ENCODE measurements at places on chromosomes 12 and 14.
A peak's percentile ranks its signal among the peaks of the same experiment; 100 is the strongest.

GRCh38 chr12:19125325-19125724, 4.2 kb upstream of the PLEKHA5 start:
- no peak for DNase-seq

GRCh38 chr14:50578433-50578832, 18.5 kb downstream of the ATL1 start:
- DNase-seq = no peak

- no peak for DNase-seq
Observed at GRCh38 chr14:79256380-79256779, 954.9 kb downstream of the DIO2 start.

DNA sequence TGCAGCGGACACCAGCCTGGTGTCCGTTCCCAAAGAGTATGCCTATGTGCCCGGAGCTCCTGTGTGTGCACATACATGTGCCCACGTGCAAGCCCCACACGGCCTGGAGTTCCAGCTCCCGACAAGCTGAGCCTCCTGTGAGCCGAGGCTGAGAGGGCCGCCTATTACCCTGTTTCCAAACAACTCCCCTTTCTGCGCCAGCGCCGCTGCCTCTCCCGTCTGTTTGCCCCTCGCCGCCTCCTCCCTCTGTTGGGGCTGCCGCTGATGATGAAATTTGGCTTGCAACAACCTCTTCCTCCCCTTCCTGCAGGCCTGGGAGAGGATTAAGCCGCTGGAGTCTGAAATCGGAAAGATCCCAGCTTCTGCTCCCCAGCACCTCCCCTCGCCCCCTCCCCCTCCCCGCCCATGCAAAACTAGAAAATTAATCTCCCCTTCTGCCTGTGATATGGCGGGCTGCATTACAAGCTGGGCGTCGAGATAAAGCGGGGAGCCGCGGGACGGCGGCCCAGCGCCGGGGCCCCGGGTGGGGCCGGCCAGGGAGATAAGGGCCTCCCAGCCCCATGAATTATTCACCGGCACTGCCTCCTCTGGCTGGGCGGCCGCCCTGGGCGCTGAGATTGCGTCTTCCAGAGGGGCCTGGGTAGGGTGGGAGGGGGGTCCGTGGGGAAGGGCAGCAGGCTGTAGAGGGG, 6.8 kb upstream of the ASIC1 start:
- no peak for DNase-seq

DNA sequence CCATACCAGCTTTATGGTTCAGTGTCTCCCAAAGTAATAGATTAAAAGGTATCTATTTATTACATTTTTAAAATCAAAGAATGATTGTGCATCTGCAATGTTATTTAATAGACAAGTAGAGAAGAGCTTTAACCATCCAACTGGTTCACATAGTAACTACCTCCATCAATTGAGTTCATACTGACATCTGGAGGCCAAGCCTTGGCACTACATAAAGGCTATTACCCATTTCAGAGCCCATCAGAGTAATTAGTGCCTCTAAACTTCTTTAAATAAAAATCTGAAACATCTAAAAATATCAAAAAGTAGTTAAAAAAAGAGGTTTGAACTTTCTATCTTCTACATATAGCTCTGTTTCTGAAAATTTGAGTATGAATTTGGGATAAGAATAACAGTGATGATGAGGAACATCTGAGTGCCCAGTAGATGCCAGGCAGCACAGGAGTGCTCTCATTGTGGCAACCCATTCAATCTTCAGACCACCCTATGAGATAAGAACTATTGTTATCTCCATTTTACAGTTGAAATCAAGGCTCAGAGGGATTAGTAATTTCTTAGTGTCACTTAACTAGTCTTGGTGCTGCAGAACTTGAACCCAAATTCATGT, 132.9 kb upstream of the DAAM1 start:
- DNase-seq = no peak

DNA sequence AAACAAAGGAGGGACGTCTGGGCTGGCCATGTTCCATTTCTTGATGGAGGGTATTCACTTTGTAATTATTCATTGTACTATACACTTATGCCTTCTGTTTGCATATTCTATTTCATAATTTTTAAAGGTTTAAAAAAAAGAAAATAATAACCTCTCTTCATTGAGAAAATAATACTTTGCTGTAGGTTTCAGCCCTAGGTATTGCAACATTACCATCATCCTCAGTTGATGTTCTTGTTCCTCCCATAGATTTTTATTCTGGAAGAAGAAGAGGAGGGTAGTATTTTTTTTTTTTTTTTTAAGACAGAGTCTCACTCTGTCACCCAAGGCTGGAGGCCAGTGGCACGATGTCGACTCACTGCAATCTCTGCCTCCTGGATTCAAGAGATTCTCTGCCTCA, 54.7 kb downstream of the PHLDA1 start:
- DNase-seq = no peak

- no peak for DNase-seq
Observed at GRCh38 chr14:61646366-61647116, 48.8 kb upstream of the HIF1A start.

- DNase-seq = no peak
Observed at GRCh38 chr12:48002773-48003218, 1.5 kb downstream of the COL2A1 start.

DNA sequence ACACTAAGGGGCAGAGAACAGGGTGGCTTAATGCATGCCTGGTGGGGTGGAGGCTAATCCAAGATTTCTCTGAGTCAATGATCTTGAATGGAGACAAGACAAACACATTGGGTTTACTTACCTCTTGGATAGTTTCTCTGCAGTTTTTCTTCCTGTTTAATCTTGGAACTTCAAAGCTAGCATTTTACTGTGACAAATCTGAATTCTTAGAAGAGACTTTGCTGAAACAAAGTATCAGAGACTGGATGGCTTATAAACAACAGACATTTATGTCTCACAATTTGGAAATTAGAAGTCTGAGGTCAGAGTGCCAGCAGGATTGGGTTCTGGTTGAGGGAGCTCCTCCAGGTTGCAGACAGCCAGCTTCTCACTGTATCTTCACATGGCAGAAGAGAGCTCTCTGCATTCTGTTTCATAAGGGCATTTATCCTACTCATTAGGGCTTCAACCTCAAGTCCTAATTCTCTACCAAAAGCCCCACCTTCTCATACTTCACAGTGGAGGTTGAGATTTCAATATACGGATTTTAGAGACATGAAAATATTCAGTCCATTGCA, 921.8 kb downstream of the VRK1 start:
- DNase-seq = no peak

- DNase-seq = peak; percentile 17
Observed at GRCh38 chr14:75577729-75578101, 705 bp upstream of the FLVCR2 start.

GRCh38 chr12:65778258-65779090, 45.8 kb upstream of the HMGA2 start:
- DNase-seq = no peak

DNA sequence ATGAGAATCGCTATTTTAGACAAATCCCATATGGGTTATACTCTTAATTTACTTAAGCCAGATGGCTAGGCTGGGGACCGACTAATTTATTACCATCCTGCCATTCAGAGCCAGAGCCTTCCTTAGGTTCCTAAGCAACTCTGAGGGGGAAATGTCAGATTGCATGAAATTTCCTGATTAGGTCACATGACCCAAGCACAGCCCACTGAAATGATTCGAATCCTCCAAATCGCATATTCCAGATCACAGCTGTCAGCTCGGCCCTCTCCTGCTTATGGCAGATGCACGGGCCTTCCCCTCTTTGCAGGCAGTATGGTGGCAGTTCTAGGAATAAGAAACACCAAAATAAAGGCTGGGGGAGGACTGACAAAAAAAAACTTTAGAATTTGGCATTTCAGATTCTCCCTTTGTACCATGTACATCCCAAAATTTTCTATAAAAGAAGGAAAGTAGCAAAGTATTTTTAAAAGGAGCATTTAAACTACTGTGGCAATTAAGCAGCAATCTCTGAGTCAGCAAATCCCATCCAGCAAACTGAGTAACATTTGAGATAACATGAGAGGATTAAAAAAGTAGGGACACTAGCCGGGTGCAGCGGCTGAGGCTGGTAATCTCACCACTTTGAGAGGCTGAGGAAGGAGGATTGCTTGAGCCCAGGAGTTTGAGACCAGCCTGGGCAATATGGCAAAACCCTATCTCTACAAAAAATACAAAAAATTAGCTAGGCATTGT, 30.5 kb upstream of the NUDT4 start:
- DNase-seq = no peak

DNA sequence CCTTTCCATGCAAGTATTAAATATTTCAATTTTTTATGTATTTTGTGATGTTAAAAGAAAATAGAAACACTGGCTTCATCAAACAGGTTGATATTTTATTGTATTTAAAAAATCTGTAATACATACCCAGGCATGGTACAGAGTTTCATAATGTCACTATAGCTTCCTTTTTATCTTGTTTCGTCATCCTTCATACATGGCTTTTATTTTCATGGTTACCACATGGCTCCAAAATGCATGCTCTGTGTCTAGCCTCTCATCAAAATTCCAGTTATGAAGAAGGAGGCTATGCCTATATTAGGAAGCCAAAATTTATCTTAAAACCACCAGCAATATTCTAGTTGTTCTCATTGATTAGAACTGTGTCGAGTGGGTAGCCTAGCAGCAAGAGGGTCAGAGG, 464.8 kb downstream of the BTG1 start:
- no peak for DNase-seq

DNA sequence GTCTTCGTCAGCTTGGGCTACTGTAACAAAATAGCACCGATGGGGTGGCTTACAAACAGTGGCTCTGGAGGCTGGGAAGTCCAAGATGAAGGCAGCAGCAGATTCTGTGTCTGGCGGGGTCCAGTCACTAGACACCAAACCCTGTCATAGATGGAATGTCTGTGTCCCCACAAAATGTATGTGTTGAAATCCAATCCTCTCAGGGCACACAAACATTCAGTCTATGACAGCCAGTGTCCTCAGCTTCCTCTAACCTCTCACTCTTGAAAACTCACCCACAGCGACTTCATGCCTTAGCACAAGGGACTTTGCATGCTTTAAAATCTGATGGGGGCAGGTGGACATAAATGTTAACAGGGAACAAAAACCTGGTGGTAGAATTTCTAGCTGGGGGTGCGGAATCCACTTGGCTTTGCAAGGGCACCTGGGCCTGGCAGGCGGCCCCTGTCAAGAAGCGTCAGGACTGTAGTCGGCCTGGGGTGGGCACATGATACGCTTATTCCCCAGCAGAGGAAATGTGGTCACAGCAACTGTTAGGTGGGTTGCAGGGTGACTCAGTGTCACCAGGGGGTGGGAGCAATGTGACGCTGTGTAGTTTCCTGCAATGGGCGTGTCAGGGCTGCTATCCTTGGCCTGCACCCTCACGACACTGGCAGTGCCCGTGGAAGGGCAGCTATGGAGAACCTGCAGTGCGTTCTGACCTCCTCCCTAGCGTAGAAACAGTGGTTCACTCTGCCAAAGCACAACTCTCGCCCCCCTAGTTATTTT, 17.7 kb downstream of the RIN3 start:
- DNase-seq = no peak

DNA sequence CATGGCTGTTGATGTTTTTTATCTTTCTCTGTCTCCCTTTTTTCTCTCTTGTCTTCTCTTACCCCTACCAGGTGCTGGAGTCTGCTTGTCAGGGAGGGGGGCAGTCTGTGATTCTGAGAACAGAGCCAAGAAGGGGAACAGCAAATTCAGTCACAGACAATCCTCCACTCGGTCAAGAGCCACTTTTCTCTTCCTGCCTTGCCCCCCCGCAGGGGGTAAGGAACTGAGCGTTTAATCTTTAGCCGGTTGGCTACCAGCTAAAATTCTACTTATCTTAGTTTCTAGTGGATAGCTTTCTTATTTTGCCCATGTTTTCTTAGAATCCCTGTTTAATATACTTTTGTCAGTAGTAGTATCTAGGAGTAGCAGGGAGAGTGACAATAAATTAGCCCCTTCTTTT, 1.9 kb downstream of the RIMKLB start:
- DNase-seq = no peak

GRCh38 chr14:78897443-78897842, 727.3 kb downstream of the NRXN3 start:
- DNase-seq = no peak

GRCh38 chr14:41634286-41634685, 27.6 kb downstream of the LRFN5 start:
- DNase-seq = no peak

DNA sequence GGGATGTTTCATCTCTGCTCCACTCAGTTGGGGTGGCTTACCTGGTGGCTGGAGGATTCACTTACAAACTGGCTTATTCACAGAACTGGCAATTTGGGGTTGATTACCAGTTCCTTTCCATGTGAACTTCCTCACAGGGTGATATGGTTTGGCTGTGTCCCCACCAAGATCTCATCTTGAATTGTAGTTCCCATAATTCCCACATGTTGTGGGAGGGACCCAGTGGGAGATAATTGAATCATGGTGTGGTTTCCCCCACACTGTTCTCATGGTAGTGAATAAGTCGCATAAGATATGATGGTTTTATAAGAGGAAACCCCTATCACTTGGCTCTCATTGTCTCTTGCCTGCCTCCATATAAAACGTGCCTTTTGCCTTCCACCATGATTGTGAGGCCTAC, 26.9 kb upstream of the IGF1 start:
- no peak for DNase-seq

DNA sequence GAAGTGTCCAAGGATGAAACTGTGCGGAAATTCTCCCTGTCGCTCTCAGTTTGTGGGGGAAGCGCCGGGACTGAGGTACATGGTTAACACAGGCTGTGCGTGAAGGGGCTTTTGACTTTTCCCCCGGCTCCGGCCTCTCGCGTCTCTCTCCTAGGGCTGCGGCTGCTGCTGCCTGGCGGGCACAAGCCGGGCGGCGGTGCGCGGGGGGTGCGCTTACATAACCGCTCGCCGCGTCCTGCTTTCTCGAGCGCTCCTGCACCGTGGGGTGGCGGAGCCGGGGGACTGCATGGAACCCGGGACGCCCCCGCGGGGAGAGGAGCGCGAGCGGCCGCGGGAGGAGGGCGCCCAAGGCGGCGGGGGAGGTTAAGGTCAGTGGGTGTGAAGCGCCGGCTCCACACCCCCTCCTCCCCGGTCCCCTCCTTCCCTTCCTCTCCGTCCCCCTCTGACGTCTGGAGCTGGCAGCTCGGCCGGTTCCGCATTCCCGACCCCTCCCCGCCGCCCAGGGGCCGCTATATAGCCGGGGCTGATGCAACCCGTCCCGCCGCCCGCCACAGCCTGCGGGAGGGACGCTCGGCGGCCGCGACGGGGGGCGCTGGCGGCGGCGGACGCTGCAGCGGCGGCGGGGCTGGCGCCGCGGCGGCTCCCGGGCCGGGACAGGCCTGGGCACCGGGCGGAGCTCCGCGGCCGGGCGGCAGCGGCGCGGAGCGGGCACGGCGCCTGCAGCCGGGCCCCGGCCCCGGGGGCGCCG, at the start of gene JDP2:
TSS of gene JDP2 (plus strand) at position 541 of the 748 bp plus-strand sequence. CDS start 9,899 bp downstream, outside the sequence.
- no peak for DNase-seq

DNA sequence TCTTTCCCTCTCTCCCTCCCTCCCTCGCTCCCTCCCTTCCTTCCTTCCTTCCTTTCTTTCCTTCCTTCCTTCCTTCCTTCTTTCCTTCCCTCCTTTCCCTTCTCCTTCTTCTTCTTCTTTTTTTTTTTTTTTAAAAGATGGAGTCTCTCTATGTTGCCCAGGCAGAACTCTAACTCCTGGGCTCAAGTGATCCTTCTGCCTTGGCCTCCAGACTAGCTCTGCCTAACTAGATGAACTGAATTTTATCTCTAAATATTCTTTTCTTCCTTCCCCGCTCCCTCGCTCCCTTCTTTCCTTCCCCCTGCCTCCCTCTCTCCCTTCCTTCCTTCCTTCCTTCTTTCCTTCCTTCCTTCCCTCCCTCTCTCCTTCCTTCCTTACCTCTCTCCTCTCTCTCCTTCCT, 170.5 kb upstream of the LHX5 start:
- DNase-seq = no peak
